ENCODE measurements at places on chromosomes 3 and 15.

DNA sequence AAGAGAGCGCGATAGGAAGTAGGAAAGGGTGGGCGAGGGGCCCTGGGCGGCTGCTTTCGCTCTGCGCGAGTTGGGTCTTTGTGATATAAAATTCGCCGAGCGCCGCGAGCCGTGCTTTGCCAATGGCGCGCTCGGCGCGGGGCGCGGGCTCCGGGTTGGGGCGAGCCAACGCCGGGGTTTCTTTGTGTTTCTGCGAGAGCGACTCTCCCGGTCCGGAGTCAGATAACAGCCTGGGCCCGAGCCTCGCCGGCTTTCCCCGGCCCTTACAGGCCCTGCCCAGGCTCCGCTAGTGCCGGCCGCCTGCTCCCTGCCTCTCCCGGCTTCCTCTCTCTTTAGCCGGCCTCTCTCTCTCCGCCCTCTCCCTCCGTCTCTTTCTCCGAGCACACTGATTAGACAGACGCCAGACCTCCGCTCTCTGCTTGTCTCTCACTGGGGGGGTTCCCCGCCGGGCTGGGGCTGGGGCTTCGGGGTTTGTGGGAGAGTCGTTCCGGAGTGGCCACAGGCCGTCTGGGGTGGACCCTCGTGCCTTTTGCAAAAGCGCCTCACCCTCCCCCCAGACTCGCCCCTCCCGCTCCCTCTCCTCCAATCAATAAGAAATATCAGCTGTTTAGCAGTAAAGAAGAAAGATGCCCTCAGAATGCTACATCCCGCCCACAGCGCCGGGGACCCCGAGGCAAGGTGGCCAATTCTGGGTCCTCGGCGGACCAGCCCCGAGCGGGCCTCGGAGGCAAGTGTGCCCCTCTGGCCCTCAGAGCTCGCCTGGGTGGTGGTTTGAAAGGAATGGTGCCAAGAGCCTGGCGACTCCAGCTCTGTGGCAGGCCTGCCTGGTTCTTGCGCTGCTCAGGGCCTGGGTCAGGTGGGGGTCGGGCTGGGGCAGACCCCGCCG lies 2.9 kb downstream of the NR2F2 start:
- DNase-seq = no peak

- no peak for DNase-seq
These were observed 74.5 kb downstream of the MB21D2 start for GRCh38 chr3:192843119-192843518.

DNA sequence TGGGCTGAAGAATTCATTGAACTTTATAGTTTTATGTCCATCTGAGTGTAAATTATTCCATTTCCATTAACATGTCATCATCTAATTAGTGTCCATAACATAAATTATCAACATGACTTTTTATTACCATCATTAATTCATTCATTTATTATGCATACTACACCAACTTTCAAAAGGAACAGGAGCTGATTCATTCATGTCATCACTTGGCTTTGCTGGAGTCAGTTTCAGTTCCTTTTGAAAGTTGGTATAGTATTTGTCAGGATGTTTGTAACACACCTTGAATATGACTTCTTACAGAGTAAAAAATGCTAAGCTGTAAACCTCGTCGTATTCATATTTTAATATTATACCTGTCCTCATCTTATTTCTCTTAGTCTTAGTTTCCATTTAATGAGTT lies 298.0 kb upstream of the RBMS3 start:
- no peak for DNase-seq

DNA sequence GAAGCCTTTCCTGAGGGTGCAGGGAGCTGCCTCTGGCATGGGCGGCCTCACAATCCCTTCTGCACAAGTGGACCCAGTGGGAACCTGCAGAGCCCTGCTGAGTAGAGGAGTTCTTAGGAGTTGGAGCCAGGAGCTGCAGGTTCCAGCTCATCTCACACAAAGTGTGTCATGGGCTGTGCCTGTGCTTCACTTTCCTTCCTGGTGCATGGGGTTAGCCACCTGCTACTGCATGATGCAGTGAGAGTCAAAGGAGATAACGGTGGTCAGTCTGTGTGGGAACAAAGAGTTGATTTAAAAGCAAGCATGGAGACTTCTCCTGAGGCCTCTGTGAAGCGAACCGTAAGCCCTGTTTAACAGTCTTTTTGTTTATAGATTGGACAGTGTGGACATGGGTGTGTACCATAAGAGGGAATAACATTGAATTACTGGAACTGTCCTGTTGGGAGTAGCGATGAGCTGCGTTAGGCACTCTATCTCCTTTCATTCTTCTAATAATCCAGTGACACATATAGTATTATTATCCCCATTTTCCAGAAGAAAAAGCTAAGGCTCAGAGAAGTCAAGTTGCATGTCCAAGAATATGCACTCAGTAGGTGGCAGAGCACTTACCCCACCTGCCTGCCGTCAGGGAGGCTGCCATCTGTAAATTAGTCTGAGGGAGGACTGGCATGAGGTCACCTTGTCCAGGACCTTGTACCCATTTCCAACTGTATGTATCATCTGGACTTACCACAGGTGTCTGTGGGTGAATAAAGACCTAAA lies 68.7 kb upstream of the PRR23C start:
- no peak for DNase-seq

DNA sequence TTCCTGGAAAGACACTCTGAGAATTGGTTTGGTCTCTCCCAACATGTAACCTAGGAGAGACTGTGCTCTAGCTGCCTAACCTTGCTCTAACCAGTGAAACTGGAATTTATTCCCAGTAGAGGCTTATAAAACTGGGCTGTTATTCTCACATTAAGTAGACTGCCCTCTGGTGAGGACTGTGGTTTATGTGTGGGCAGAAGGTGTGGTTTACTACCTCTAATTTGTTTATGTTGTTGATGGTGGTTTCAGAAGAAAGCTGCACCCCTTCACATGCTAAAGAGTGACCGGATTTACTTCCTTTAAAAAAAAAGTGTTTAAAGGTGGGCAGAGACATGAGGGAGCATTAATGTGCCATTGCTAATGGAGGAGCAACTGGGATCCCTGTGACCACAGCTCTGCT lies 273.2 kb downstream of the MECOM start:
- DNase-seq = no peak

- DNase-seq = no peak
These were observed 422.6 kb downstream of the FOXP1 start for GRCh38 chr3:71160785-71161546.

GRCh38 chr15:31569836-31570235 lies 243.2 kb downstream of the KLF13 start:
- no peak for DNase-seq

- no peak for DNase-seq
These were observed 150.1 kb upstream of the CCDC54 start for GRCh38 chr3:107227091-107227490.

DNA sequence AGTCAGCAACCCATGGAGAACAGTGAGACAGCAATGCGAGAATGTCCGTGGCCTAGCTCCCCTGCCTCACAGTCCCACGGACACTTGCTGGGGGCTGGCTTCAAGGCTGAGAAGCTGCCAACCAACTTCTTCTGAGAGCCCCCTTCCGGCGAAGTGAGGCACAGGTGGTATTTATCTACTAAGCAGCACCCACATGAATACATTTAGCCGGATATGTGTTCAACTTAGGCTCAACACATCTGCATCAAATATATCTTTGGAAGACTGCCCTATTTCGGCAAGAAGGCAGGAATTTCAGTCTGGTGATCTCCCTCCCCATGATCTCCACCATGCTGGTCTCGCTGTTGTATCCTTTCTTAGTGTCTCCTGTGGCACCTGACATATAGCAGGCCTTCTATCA lies 340.9 kb upstream of the NR2E3 start:
- no peak for DNase-seq

GRCh38 chr3:31275038-31275572 lies 257.6 kb upstream of the STT3B start:
- DNase-seq = no peak

DNA sequence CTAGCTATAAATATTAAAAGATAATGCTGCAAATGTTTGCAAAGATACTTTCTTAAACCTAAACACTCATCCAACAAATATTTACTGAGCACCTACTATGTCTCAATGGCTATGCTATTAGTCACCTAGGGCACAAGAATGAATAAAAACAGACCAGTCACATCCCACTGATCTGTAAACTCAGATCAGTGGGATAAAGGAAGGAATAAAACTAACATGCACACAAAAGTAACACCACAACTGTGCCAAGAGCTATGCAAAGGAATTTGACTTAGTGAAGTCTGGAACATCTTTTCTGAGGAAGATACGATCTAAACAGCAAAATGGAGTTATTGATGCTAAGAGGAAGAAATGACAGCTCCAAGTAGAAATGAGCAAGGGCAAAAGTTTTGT lies 56.6 kb downstream of the CBLB start:
- no peak for DNase-seq

- DNase-seq = no peak
These were observed 135.7 kb upstream of the UMPS start for GRCh38 chr3:124594581-124594980.

DNA sequence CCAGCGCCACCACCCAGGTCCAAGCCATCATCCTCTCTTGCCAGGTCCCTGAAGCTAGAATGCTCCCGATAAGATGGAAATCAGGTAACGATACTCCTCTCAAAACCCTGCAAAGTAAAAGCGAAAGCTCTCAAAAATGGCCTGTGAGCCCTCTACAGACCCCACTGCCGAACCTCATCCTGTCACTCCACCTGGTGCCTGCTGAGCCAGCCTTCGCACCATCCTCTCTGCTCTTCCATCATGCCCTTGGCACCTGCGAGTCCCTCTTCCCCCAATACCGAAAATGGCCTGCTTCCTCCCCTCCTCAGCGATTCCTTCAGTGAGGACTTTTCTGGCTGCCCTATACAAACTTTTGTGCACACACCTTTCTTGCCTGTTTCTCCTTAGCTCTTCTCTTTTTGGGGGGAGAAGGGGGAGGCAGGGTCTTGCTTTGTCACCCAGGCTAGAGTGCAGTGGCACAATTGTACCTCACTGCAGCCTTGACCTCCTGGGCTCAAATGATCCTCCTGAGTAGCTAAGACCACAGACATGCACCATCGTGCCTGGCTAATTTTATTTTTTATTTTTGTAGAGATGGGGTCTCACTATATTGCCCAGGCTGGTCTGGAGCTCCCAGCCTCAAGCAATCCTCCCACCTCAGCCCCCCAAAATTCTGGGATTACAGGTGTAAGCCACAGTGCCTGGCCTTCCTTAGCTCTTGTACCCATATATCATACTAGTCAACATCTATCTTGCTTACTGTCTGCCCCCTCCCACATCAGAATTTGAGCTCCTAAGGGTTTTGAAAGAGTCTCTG lies 3.0 kb downstream of the IDH2 start:
- no peak for DNase-seq

- DNase-seq = no peak
These were observed 142.9 kb downstream of the ADAM10 start for GRCh38 chr15:58606577-58607080.

GRCh38 chr3:193870376-193871219 lies 265.4 kb upstream of the HES1 start:
- DNase-seq = no peak

DNA sequence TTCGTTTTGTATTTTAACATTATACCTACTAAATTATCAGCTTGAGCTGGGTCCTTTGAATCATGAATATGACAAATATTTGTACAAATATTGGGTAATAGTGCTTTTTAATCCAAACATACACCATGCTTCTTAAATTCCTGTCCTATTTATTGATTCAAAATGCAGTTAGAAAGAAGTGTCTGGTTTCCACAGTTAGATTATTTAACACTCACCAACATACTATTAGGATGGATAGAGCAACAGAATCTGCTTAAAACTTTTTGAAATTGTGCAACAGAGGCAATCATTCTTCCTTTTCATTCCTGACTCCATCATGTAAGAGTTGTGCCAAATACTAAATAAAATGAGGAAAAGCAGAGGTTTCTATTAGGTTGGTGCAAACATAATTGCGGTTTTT lies 281.2 kb downstream of the LSAMP start:
- DNase-seq = no peak

All from stimulated activated CD4-positive, alpha-beta T cell treated with anti-CD3 and anti-CD28 coated beads, Interleukin-12 subunit alpha, Interleukin-12 subunit beta, amount 100 ng/mL, for 24 hours (primary cell).